ENCODE measurements at places on chromosomes 2 and 18.

- no peak for DNase-seq
Observed at GRCh38 chr2:239508261-239508660, 107.4 kb upstream of the HDAC4 start.

GRCh38 chr2:209305026-209305425, 118.8 kb upstream of the MAP2 start:
- DNase-seq: no peak

DNA sequence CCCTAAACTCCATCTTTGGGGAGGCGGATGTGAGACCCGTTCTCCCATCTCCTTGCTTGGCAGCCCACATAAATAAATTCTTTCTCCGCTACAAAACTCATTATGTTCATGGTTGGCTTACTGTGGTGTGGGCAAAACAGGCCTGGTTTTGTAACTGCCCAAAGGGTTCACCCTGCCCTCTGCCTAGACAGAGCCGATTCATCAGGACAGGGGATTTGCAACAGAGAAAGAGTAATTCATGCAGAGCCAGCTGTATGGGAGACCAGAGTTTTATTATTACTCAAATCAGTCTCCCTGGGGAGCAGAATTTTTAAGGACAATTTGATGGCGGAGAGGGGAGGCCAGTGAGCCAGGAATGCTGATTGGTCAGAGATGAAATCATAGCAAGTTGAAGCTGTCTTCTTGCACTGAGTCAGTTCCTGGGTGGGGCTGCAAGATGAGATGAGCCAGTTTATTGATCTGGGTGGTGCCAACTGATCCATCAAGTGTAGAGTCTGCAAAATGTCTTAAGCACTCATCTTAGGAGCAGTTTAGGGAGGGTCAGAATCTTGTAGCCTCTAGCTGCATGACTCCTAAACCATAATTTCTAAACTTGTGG, 8.4 kb upstream of the RNF125 start:
- DNase-seq: no peak

DNA sequence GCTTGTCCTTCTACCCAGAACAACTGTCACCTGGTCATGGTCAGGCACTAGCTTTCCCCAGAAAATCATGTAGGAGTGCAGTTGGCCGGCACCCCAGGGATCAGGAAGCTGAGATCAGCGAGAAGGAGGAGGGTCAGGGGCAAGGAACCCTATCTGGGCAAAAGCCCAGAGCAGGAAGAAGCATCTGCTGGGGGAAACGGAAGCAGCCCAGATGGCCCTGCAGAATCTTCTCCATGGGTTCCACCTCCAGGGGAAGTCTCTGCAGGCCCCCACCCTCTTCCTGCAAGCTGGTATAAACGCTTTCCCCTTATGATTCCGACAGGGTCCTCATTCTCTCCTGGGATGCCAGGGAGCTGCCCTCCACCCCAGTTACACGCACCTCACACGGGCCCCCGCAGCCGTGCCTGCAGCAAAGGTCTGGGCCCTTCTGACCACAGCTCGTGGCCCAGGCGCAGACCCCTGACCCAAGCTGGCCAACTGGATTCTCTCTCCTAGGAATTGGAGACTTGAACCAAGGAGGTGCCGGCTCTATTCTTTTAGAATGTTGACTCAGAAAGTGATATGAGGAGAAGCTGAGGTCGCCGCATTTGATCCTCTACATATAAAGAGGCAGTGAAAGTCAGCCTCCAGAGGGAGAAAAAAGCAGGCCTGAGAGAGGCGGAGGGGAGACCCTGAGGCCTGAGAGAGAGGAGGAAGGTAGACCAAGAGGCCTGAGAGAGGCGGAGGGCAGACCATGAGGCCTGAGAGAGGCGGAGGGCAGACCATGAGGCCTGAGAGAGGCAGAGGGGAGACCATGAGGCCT, 71.0 kb downstream of the STPG4 start:
- DNase-seq: no peak

DNA sequence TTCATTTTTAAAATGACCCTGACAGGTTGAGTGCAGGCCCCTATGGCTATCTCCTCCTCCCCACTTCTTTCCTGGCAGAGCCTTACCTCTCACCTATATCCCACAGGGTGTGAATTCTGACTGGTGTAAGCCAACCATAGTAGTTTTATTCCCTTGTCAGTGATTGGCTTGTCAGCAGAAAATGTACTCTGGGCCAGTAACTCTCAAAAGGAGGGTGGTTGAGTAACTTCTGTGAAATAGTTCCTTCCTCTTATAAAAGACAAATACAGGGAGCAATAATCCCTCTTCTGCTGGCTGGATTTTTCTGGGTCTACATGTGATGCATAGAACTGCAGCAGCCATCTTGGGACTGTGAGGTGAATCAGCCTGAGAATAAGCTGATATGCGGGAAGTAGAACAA, 83.4 kb downstream of the RAPH1 start:
- no peak for DNase-seq

- no peak for DNase-seq
Observed at GRCh38 chr2:117411983-117412382, 402.5 kb upstream of the DDX18 start.

- no peak for DNase-seq
Observed at GRCh38 chr18:69774831-69775230, 172.8 kb downstream of the CD226 start.

DNA sequence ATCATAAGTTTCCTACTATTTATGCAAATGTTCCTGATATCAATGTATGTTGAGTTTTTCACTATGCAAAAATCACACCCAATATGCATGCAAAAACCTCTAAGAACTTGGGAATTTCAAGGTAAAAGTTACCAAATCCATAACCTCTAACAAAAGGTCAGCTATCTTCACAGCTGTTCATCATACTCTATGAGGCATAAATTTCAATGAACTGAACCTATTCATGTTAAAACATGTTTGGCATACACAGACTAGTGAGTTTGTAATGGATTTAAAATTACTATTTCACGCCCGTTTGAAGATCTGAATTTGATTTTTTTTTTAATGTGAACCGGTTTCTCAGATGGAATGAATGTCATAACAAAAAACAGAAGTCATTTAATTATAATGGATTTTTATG, 100.2 kb downstream of the ATAD2B start:
- DNase-seq: no peak

DNA sequence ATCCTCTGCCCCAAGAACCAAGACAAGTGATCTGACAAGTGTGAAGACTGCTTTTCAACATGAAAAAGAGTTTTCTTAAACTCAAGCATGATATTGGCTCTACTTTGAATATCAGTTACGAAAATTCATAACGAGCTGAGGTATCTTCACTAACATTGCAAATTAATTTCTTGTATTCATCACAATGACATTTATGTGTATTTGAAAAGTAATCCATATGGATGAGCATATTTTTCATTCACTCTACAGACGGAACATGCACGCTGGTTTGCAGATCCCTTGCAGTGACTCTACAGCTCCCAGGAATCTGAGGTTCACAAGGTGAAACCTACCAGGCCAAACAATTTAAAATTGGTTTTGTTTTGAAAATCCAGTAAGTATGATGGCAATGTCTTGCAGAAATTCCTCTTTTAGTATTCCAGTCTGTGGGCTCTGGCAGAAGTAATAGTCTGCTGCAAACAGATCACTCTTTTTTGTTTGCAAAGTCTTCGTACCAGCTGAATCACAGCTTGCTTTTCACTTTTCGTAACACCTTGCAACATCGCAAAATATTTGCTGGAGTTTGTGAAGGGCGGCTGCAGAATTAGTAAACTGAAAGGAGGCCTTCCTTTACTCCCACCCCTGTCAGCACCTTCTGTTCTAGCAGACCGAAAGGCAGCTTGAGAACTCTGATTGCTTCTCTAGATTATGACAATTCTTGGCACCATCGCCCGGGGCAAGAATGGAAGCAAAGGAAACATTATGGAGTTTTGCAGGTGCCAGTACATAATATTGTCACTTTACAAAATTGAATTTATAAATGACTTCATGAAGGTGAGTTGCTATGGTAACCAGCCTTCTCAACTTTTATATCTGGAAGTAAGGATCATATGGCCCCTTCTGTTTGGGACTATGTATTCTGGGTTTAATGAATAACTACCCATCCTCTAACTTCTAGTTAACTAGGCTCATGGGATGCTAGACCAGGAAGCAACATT, 168.7 kb downstream of the TMEM247 start:
- DNase-seq: no peak

- DNase-seq: peak; percentile 35
Observed at GRCh38 chr2:200703127-200703925, 108.4 kb upstream of the BZW1 start.
